ENCODE measurements at places on chromosomes 3 and 15.

DNA sequence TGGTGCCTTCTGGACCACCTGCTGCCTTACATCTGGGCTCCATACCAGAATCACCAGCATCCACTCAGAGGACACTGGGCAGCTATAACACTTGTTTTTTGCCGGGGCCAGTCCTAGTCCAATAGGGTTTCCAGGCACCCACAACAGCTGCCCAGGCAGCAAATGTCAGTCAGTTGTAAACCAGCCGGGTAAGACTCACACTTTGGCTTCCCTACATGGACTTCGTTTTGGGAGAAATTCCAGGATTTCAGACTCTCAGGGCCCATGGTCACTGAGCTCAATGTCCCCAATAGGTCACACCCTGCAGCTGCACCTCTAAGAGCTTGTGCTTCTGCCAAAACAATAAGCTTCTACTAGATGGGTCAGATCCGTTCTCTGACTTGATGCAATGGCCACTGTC, 83.8 kb downstream of the FAM174B start:
- no peak for DNase-seq

GRCh38 chr15:69704700-69705099, 252.1 kb downstream of the RPLP1 start:
- DNase-seq, result no peak

GRCh38 chr3:195172039-195172684, 98.8 kb downstream of the XXYLT1 start:
- DNase-seq, result no peak

DNA sequence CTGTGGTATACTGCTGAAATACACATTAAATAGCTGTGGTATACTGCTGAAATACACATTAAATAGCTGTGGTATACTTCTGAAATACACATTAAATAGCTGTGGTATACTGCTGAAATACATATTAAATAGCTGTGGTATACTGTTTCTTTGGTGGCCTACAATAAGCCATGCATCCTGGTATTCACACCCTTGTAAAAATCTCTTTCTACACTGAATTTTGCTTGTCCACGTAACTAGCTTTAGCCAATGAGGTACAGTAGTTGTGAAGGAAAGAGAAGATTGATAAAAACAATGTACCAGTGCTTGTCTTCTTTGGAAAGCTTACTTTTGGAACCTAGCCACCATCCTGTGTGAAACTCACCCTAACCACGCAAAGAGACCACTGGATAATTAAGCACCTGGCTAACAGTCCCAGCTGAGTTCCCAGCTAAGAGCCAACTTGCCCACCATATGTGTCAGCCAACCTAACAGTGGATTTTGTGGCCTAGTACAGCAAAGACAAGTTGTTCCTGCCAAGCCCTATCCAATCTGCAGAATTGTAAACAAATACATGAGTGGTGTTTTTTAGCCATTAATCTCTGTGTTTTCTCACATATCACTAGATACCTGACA, 103.4 kb upstream of the MELTF start:
- no peak for DNase-seq

DNA sequence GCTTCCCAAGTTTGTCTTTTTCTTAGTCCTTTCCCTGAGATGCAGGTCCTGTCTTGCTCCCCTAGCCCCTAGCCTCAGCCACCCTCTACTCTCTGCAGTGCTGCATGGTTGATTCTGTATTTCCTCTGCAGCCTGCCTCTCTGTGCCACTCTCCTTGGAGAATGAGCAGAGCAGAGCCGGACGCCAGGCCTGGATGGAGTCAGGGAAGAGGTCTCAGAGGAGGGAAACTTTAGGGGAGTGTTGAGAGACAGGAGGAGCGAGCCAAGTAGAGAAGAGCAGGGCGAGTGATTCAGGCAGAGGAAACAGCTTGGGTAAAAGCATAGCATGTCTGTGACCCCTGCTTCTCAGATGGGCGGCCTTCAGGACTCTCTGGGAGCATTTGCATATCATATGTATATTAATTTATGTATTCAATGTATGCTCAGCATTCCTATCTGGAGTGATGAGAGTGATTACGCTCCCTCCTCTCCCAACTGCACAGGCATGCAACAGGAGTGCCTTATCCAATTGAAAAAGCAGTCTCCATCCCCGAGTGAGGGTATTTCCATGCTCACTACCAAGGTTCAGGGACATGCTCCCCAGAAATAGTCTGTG, 166.7 kb downstream of the RORA start:
- DNase-seq, result no peak

- no peak for DNase-seq
Observed at GRCh38 chr3:134544316-134544715, 58.5 kb downstream of the CEP63 start.

DNA sequence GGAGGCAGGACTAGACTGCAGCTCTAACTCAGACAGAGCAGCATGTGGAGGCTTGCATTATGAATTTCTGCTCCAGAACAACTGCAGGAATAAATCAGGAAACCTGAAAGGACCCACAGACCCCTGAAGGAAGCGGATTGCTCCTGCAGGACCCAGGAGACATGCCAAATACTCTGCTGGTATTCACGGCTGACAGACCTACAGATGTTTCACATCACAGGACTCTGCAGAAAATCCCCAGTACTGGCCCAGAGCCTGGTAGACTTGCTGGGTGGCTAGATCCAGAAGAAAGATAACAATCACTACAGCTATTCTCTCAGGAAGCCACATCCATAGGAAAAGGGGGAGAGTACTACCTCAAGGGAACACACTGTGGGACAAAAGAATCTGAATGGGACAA, 942.1 kb downstream of the AGBL1 start:
- no peak for DNase-seq

GRCh38 chr3:58307639-58308215, 1.4 kb downstream of the HTD2 start:
- DNase-seq, result no peak

GRCh38 chr3:143896486-143896885, 48.2 kb upstream of the SLC9A9 start:
- no peak for DNase-seq

DNA sequence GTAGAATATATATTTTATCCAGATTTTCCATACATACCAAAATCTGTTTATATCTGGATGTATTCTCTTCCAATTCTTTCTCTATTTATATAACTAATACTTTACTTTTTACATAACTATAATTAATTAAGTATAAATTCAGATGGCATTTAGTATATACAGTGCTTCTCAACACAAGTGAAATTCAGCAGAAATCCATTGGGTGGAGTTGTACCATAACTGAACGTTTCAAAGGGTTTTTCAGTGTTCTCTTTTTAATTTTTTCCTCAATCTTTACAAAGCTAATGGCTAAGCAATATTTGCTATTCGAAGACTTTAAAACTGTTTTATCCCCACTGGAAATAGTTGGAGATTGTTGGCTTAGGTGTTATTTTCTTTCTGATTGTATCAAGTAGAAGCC, 13.9 kb upstream of the ZBBX start:
- no peak for DNase-seq

GRCh38 chr15:85047271-85047948, 65.8 kb downstream of the PDE8A start:
- peak; percentile 6 for DNase-seq

Data from NCI-H1417 treated with DMSO at 0.1 percent for 48 hours (cell line).